ENCODE measurements at places on chromosomes 2 and 18.

- DNase-seq: no peak
Measured at GRCh38 chr2:177651833-177652232, 259.3 kb downstream of the AGPS start.

GRCh38 chr2:10971161-10971887, 59.6 kb downstream of the KCNF1 start:
- DNase-seq: no peak

DNA sequence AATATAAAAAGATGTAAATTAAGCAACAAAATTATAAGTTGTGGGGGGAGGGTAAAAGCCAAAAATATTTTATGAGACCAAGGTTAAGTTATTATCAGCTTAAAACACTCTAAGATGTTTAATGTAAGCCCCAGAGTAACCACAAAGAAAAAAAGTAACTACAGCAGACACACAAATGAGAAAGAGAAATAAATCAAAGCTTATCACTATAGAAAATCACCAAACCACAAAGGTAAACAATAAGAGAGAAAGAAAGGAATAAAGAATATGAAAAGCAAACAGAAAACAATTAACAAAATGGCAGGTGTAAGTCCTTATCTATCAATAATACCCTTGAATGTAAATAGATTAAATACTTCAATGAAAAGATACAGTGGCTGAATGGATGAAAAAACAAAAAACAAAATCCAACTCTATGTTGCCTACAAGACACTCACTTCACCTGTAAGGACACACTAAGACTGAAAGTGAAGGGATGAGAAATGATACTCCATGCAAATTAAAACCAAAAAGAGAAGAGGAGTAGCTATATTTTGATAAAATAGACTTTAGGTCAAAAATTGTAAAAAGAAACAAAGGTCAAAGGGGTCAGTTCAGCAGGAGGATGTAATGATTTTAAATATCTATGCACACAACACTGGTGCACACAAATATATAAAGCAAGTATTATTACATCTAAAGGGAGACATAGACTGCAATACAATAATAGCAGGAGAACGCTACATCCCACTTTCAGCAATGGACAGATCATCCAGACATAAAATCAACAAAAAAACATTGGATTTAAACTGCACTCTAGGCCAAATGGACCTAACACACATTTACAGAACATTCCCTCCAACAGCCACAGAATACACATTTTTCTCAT, 80.7 kb downstream of the PTPN2 start:
- DNase-seq: no peak

DNA sequence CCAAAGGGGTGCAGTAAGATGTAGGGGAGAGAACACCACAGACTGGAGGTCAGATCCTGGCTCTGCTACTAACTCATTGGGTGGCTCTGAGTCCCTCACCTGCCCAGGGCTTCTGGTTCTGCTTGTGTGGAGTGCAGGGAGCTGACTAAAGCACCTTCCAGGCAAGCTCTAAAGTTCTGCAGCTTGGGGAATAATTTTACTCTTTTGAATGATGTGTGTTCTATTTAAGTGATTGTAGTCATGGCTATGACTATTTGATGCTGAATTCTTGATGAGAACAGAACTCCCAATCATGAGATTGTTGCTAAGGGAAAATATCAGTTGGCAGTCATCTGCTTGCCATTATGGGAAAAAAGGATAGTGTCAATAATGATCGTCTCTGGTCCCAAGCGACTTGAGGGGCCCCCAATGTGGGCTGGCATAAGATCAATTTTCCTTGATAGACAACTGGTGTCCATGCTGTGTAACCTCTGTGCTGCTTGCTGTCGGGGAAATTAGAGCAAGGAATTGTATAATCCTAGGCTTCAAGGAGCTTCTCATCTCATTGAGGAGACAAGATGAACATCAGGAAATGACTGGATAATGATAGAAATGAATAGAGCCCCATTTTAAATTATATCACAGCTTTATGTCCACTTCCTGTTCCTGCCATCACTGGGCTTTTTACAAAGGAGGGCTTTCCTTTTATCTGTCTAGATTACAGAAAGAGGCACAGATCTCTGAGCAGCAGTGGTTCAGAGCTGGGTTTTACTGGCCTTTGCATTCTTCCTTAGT, 131.7 kb downstream of the SLC4A3 start:
- DNase-seq: no peak

- DNase-seq: no peak
Measured at GRCh38 chr2:119179202-119179601, 20.7 kb upstream of the C1QL2 start.

- DNase-seq: no peak
Measured at GRCh38 chr2:197920088-197920487, 115.7 kb downstream of the PLCL1 start.

- no peak for DNase-seq
Measured at GRCh38 chr2:51581636-51582267, 549.8 kb upstream of the NRXN1 start.

DNA sequence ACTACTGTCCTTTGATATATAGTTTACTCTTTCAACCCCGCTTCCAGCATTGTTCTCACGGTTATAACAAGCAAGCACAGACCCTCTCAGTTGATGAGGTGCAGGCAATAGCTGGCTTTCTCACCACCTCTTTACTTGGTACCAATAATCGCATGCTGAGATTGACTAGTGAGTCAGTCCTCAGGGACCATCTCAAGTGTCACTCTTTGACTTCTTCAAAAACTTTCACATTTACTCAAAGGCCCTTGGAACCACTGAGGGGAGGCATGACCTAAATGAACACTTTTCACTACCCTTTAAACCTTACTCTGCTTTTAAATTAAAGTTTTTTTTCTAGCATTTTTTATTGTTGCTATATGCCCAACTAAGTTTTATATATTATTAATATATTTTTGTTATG, 101.8 kb downstream of the DAW1 start:
- DNase-seq: no peak

DNA sequence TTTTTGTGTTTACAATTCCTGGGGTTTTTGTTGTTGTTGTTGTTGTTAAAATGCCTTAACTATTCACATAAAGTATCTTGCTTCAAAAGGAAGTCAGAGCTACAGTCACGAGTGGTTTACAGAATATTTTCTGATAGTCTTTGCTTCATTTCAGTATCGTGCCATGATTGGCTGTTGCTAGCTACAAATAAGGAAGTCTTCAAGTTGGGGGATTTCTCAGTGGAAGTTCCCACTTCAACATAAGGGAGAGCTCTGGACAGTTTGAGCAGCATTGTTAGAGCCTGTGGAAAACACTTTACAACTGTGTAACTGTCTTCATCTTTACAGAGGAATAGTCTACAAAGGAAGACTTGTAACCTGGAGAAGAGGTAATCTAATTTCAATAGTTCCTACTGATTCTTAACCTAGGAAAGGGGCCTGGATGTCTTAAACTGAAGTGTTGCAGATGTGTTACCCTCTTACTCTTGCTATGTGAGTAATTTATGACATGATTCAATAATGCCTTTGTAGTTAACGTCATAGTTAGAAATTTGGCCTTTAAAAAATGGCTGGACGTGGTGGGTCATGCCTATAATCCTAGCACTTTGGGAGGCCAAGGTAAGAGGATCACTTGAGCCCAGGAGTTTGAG, 23.4 kb upstream of the TANK start:
- no peak for DNase-seq

- no peak for DNase-seq
Measured at GRCh38 chr2:182368446-182368845, 58.4 kb downstream of the PDE1A start.

GRCh38 chr2:33210626-33211025, 263.9 kb downstream of the LTBP1 start:
- DNase-seq: no peak

- DNase-seq: no peak
Measured at GRCh38 chr2:76448956-76449355, 738.2 kb upstream of the GCFC2 start.

GRCh38 chr2:138866797-138867196, 86.6 kb upstream of the NXPH2 start:
- DNase-seq: no peak

- DNase-seq: no peak
Measured at GRCh38 chr2:221791844-221792243, 219.7 kb upstream of the EPHA4 start.

DNA sequence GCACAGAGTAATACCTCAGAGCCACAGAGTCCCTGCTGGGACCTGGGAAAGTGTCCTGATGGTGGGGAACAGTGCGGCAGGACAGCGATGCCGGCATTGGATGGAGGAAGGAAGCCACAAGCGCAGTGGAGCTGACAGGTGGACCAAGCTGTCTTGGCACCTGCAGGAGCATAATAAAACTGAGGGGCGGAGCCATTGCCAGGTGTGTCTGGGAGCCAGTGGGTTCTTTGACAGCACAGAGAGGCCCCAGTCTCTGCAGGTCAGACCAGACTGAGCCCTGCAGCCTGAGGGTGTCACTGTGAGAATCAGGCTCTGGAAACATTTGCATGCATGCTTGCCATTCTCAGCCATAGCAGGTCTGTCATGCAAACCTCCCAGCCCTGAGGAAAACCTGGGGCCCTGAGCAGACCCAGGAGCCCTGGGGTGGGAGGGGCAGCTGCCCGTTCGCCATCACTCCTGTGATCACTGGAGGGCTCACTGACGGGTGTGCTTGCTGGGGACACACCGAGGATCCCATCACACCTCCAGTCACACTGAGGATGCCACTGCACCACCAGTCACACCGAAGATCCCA, 210.5 kb upstream of the HDAC4 start:
- DNase-seq: no peak
